Liver (tissue), 10 donors: ENCODE measurements at places on chromosomes 16 and 17. TPM values are rescaled to one million over a fixed set of nuclear protein-coding genes. Genes with fewer than 3 reads are reported as not detected.

- no peak for DNase-seq
Measured at GRCh38 chr17:38609280-38610031, 3.7 kb upstream of the SRCIN1 start.

- DNase-seq = no peak
Measured at GRCh38 chr17:47622180-47622549, 27.6 kb upstream of the KPNB1 start.

DNA sequence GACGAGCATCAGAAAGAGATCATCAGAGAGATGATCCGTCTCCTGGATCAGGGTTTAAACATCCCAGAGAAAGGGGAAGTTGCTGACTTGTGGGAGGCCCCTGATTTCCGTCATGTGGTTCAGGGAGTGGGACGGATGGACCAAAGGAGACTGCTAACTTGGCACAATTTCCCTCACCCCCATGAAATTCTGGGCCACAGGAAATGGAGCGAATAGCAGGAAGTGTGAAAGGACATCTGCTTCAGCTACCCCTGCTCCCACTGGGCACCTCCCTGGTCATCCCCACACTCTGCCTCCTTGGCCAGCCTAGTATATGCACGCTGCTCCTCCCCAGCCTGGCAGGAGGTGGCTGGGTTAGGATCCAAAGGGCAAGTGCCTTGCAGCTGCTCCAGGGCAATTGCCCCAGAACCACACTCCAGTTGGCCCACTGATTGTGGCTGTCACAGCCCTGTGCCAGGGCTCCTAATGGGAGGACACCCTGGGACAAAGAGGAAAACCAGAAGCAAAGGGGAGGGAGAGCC is 1.3 kb downstream of the ARRB2 start:
- no peak for DNase-seq

GRCh38 chr17:35284955-35285354 is 42.1 kb downstream of the SLFN5 start:
- DNase-seq = no peak

- no peak for DNase-seq
Measured at GRCh38 chr16:22844416-22844815, 30.5 kb downstream of the HS3ST2 start.

GRCh38 chr17:3761918-3762380 is 38.2 kb downstream of the HASPIN start:
- DNase-seq = no peak

GRCh38 chr16:7716660-7717550 is 384.3 kb downstream of the RBFOX1 start:
- DNase-seq = no peak

GRCh38 chr16:80909720-80910119 is 97.0 kb downstream of the CMC2 start:
- DNase-seq = no peak

DNA sequence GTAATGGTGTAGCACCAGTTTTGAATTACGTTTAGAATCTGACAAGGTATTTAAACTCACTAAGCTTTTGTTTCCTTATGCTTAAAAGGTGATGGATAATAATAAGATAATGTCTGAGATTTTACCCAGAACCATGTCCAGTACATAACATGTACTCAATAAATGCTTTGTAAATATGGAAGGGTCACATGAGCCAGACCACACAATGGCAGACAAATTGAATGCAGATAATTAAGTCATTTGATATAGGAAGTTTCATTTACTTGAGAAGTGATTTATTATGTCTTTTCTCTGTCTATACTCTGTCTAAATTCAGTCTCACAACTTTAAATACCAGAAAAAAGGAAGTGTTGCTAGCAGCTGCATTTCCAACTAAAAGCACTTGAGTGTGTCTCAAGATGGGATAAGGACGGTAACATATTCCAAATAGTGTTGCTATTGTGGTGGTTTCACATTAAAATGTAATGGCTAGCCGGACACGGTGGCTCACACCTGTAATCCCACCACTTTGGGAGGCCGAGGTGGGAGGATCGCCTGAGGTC is 52.5 kb upstream of the DHX40 start:
- DNase-seq = no peak

DNA sequence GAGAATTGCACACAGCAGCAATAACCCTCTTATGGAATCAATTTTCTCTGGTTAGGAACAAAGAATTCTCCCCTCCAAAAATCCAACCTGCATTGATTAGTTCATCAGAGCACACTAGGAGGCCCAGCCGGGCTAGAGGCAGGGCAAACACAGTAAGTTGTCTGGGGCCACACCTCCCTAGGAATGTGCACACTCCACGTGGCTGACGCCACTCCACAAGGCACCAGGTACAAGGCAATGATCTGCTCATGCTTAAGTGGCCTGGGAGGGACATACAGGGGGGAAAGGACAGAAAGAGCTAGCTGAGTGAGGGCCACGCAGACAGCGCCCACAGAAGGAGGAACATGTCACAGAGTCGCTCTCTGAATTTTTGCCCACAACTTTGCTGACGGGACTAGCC is 107.6 kb downstream of the SLC39A11 start:
- no peak for DNase-seq

- no peak for DNase-seq
Measured at GRCh38 chr17:17605729-17606088, 14.2 kb upstream of the PEMT start.

DNA sequence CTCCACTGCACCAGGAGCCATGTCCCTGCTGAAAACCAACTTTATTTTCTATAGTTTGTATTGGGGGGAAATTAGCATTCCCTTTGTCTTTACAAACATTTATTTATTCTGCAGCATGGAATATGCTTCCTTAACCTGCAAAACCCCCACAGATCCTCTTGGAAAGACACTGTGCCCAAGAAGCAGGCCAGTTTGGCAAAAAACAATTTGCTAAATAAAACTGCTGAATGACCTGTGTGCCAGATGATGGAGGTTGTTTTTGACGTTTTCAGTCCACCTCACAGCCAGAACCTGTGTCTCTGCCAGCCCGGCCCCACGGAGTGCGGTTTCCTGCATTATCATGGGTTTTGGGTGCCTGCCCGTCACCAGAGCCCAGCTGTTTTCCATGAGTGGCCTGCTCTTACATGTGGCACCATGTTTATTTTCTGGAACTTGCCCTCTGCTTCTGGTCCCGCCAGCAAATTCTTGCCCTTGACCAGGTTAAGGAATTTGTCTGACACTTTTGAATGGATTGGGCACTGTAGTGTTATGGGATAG is 26.4 kb downstream of the ORC6 start:
- DNase-seq = no peak

DNA sequence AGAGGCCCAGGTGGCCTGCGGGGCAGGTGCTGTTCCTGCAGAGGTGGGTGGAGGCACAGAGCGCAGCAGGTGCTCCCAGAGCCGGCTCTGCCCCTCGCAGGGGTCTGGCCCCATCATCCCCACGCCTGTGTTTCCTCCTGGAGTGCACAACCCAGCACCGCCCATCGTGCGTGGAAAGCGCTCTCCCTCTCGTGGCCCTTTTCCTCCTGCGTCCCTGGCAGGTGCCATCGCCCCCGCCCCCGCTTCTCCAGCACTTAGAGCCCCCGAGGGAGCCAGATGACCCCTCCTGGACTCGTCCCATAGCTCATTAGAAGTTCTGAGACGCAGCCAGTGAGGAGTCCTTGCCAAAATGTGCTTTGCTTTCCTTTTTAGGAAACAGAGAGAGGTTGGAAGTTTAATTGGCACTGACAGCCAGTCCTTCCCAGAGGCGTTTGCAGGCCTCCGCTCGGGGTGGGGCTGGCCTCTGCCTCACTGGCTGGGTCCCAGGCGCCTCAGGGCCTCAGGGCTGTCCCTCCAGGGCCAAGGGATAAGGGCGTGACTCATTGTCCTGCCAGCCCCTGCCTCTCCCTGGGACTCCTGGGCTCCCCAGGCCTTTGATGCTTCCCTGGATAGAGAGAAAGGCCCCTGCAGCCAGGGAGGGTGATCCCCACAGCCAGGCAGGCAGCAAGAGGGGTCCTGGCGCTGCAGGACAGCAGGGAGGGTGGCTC is 32.2 kb upstream of the CHMP6 start:
- no peak for DNase-seq

GRCh38 chr17:36921095-36921851 is 16.0 kb upstream of the LHX1 start:
- DNase-seq = no peak

DNA sequence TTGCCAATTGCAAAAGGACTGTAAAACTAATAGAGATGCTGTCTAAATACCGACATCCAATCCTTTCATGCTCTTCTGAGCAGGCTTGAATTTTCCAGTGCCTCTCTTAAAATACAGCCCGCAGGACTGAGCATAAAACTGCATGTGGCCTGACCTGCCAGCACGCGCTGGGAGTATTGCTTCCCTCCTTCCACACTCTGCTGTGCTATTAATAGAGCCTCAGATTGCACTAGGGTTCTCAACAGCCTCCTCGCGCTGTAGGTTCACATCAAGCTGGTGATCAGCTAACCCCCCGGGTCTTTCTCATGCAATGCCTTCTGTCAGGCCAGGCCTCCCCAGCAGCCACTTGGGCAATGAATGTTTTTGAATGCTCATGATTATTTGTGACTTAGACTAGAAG is 14.2 kb upstream of the MSI2 start:
- DNase-seq = no peak

DNA sequence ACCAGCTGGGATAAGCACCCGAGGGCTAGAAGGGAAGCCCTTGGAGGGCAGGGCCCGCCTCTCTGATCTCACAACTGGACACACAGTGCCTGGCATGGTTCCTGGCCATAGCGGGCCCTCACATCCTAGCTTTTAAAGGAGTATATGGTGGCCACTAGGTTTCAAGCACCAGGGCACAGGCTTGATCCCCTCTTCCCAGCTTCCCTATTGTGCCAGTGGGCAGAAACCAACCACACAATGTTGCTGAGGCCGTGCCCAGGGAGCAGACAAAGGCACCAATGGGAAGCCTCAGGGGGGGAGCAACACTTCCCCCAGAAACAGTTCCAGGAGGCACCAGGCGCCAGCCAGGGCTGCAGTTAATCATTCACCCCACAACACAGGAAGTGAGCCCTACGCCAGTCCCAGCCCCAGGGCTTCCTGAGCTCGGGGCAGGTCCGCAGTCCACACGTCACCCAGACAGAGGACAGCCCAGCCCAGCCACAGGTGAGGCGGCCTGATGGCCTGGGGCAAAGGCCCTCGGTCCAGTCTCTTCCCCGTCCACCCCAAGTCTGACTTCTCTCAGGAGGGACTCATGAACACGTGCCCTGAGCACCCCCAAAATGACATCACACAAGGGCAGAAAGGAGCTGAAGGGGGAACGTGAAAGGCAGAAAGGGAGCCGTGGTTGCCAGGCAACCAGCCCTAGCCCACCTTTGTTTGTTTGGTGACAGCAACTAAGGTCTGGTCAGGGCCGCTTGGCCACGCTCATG is 12.8 kb downstream of the SMIM5 start:
- DNase-seq = peak; percentile 72

GRCh38 chr17:5592382-5592781 is 8.1 kb upstream of the NLRP1 start:
- peak; percentile 10 for DNase-seq

DNA sequence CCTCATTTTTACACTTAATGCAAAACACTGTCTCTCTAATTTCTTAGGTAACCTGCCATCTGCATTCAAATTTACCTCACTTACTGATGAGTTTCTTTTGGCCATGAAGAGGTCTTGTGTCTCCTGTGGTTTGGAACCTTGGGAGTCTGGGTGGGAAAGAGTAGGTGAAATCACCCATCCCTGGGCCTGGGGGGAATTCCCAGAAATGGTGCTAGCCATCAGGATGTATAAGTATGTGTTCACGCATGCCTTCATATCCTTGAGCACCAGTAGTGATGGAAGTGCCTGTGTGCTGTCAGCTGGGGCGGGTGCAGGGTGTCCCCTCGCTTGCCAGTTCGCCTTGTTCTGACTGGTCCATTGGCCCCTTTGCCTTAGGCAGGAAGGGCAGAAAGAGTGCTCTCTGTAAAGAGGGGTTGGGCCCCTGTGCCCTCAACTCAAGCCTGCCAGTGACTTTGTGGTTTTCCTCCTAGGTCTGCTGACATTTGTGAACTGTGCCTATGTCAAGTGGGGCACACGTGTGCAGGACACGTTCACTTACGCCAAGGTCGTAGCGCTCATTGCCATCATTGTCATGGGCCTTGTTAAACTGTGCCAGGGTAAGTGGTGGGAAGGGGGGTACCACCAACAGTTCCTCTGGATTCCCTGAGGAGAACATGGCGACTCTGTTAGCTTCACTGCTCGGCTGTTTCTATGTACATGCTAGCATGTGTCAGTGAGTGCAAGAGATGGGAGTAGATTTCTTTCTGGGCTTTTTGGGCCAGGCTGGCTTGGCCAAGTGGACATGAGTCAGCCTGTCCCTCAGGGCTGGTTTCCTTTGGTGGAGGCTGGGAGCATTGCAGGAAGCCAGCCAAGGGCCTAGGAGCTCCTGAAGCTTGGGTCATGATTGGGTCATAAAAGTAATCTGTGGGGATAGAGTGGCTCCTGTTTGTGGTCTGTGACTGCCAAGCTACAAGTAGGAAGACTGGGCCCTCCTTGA is 23.2 kb downstream of the SLC7A6OS start:
- no peak for DNase-seq

DNA sequence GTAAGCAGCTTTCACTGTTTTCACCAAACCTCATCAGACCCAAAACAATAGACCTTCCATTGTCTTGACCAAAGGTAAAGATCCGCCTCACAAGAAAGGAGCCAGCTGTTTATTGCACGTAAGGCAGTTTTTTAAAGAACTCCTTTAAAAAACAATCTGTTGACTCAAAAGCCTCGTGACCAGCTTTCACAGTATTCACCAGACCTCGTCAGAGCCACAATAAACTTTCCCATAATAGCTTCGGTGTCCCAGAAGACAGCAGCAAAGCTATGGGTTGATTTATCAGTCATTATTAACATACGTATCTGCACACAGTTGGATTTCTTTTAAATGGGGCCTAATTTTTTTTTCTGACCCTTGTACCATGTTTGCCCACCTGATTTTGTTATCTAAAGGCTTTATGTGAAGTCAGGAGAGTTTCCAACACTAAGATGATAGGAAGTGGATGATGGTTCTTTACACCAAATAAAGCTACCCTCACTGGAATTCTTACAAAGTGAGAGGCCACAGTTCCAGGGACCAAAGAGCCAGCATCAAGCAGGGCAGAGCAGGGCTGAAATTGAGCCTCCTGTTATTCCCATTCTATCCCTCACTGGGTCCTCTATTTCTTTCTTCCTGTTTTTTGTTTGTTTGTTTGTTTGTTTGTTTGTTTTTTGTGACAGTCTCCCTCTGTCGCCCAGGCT is 17.6 kb upstream of the HELZ start:
- DNase-seq = no peak

The ASPHD1 gene
- polyA plus RNA-seq = 0.28 TPM

The CARHSP1 gene
- polyA plus RNA-seq = 96.9 TPM

The MT1A gene
- 127 TPM for polyA plus RNA-seq
